ENCODE measurements at places on chromosomes 3 and 15.

- DNase-seq: no peak
Observed at GRCh38 chr3:27095553-27096222, 273.5 kb downstream of the NEK10 start.

DNA sequence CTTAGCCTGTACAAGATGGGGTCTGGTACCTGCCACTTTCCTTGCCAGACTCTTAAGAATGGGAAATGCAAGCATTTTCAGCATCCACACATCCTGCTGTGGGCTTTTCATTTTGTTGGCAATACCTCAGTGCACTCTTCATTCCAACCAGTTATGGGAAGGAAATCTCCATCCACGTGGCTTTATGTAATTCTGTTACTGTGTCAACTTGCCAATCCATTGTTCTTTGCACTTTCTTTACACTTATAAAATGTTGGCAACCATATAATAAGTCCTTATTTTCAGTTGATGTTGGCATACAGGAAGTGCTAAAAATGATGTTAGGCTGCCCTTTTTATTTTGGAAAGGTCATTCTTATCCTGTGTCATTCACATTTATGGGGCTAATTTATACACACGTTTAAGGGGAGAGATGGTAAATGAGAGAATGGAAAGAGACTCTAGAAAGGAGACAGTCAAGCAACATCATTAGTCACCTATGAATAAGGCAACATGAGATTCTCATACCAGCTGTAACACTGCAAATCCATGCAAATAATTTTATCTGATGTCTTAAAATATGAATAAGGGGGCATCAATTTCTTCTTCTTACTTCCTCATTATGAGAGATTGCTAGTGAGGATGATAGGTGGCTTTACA, 238.7 kb downstream of the CHST2 start:
- DNase-seq: no peak

DNA sequence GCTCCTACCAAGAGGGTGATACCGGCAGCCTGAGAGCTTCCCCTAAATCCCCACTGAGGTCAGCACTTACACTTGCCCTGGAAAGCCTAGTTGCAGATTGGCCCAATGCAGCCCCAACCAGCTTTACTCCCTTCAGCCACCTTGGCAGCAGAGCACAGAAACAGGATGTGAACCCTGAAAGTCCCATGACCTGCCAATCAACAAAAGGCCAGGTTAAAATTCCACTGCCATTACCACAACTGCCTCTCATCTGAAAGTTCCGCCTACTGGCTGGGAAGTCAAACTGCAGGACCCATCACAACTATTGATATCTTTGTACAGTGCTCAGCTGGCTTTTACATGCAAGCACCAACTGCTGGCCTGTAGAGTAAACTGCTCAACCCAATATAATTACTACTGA, 156.2 kb downstream of the ZMAT3 start:
- no peak for DNase-seq

DNA sequence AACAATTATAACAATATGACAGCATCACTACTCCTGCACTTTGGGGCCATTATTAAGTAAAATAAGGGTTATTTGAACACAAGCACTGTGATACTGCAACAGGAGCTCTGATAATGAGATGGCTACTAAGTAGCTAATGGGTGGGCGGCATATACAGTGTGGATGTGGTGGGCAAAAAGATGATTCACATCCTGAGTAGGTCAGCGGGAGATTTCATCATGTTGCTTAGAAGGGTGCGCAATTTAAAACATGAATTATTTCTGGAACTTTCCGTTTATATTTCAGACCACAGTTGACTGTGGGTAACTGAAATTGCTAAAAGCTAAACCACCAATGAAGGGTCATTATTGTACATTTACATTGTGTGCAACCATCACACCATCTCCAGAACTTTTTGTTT, 42.3 kb downstream of the FBXO22 start:
- DNase-seq: no peak

- DNase-seq: no peak
Observed at GRCh38 chr15:69393831-69394491, 20.2 kb upstream of the KIF23 start.

- no peak for DNase-seq
Observed at GRCh38 chr3:126982126-126982470, 817 bp upstream of the PLXNA1 start.

GRCh38 chr15:81373775-81374395, at the start of gene TMC3:
TMC3 (minus strand) TSS chr15:81374213; CDS start chr15:81374077, 136 bp downstream.
- DNase-seq: no peak

All from activated CD4-positive, alpha-beta memory T cell treated with anti-CD3 and anti-CD28 coated beads, Interleukin-2, amount 10 ng/mL, durations not matched to agents 7 days and 5 days (primary cell).